Dorsolateral prefrontal cortex (tissue), 122 donors: ENCODE measurements at places on chromosomes 12 and 14. TPM values are rescaled to one million over a fixed set of nuclear protein-coding genes. Genes with fewer than 3 reads are reported as not detected.
A peak's percentile ranks its signal among the peaks of the same experiment; 100 is the strongest.

DNA sequence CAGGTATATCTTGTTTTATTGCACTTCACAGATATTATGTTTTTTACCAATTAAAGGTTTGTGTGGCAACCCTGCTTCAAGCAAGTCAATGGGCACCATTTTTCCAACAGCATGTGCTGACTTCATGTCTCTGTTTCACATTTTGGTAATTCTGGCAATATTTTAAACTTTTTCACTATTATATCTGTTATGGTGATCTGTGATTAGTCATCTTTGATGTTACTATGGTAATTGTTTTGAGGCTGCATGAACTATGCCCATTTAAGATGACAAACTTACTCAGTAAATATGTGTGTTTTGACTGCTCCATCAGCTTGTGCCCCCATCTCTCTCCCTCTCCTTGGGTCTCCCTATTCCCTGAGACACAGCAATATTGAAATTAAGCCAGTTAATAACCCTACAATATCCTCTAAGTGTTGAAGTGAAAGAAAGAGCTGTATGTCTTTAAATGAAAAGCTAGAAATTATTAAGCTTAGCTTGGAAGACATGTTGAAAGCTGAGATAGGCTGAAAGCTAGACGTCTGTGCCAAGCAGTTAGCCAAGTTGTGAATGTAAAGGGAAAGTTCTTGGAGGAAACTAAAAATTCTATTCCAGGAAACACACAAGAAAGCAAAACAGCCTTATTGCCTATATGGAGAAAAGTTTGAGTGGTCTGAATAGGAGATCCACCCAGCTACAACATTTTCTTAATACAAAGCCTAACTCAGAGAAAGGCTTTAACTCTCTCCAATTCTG, 365.1 kb downstream of the ATP23 start:
- DNase-seq = no peak

DNA sequence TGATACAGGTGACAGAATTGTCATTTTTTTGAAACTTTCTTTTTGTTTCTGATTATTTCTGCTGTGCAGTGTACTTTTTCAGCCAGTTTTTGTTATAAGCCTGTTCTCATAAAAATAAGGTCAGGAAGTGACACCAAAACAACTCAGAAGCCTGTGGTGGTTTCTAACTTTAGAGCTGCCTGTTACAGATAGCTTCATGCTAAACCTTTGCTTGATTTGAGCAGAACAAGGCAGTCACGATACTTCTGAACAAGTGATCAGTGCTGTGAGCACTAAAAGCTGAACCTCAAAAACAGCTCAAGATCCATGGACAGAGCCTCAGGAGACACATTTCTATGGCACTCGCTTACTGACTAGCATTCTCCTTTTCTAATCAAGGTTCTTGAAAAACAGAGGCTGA, 82.0 kb downstream of the PRKCH start:
- no peak for DNase-seq

DNA sequence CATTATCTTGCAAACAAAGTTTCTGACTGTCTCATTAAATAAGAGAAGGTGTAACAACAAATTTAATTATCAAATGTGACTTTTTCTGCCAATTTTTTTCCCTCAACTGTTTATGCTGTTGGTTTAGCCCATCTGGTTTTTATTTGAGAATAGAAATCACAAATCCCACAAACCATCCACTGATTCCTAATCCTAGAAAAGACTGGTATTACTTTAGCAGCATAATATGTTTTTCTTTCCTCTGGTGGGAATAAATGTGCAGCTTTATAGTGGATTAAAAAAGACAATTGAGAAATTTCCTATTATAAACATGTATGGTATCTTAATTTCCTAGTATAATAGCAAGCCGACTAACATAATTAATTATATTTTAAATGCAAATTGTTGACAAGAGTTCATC, 257.9 kb upstream of the FOXN3 start:
- DNase-seq = no peak

- DNase-seq = peak; percentile 51
Measured at GRCh38 chr12:51721282-51721940, 127.1 kb downstream of the FIGNL2 start.

The ZDHHC22 gene
- 56.5 TPM for total RNA-seq

DNA sequence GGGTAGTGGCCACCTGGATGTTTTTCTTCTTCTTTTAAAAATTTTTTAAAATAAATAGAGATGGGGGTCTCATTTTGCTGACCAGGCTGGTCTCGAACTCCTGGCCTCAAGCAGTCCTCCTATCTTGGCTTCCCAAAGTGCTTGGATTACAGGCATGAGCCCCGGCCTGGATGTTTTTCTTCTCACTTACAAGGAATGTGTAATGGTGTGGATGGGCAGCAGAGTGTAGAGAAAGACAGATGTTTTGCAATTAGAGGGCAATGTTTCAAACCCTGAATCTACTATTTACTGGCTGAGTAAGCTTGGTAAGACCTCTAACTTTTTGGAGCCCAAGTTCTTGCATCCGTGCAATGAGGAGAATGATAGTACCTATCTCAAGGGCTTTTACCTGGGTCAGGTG, 48.1 kb downstream of the ADCK1 start:
- no peak for DNase-seq

GRCh38 chr12:31527083-31527482, 63.9 kb downstream of the DENND5B start:
- DNase-seq = no peak

The SLC25A47 gene
- not detected for total RNA-seq

DNA sequence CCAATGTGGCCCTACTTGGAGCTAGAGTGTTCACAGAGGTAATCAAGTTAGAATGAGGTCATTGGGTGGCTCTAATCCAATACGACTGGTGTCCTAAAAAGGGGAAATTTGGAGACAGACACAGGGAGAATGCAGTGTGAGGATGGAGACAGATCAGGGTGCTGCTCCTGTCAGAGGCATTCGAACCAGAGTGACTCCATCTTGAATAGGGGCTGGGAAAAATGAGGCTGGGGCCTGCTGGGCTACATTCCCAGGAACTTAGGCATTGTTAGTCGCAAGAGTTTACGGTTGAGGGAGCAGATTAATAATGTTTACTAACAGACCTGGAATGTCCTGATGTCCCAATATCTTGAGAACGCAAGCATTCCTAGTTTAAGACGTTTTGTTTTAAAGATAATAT, 20.2 kb downstream of the TNFAIP2 start:
- no peak for DNase-seq

DNA sequence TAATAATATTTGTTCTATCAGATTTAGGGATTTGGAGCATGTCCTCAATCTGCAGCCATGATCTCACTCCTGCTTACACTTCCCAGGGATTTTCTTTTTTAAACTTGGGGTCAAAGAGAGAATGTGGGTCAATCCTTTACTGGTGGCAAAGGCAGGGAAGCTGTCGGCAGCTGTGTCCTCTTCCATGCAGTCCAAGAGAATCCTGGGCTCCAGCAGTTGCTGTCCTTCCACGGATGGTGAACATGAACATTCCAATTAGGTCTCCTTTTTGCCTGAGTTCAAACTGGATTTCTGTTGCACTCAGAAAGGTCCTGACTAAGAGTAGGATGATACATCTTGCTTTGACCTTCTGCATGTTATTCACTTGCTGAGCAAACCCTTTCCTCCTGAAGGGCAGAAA, 73.9 kb downstream of the ARL6IP4 start:
- DNase-seq = no peak

The EGLN3 gene
- total RNA-seq = 40.4 TPM

DNA sequence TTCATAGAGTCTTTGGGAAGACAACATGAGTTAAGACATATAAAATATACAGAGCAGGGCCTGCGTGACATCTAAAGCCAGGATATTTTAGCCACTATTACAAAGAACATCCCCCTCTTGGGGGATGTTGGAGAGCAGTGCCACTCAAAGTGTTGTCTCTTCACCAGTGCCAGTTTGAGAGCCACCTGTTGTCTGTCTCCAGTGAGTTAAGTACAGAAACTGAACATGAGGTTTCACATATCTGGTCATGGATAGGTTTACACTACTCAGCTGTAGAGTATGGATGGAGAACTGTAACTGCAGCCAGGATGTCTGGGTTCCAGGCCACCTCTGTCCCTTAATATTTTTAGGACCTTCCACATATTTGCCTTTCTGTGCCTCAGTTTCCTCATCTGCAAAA, 39.1 kb downstream of the RNFT2 start:
- DNase-seq = no peak

GRCh38 chr14:67650151-67650550, 24.3 kb downstream of the VTI1B start:
- no peak for DNase-seq

DNA sequence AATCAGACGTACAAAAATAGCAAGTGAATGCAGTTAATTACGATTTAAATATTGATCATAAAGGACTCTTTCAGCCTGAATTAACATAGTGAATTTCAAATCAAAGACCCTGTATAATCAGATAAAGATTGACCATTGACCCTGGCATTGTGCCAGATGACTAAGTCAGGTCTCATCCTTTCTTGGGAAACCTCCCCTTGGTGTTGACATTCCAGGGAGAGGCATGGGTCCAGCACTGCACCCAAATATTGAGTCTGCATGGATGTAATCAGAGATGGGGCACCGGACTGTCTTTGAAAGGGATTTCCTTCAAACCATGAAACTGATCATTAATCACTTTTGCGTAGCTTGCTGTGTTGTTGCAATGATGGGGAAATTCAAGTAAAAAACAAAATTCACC, 1138.2 kb downstream of the BCL11B start:
- no peak for DNase-seq

DNA sequence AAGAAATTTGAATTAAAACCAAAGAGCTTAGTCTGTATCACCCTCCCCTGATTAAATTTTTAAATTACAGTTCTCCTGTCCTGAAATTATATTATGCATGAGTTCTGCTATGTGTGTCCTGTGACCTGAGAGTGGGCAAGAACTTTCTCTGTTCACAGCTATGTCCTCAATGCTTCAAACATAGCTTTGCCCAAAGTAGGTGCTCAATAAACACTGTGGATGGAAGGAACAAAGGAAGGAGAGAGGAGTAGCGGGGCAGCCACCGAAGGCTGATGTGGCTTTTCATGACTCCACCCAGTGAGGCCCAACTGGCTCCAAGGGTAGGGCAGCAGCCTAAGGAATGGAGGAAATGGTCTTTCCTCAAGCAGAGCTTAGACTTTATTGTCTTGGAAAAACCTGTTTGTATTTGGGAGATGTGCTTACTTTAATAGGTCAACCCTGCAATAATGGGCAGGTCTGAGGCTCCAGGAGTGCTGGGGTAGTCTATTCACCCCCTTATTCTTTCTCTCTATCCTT, 7.6 kb upstream of the MARK3 start:
- no peak for DNase-seq

DNA sequence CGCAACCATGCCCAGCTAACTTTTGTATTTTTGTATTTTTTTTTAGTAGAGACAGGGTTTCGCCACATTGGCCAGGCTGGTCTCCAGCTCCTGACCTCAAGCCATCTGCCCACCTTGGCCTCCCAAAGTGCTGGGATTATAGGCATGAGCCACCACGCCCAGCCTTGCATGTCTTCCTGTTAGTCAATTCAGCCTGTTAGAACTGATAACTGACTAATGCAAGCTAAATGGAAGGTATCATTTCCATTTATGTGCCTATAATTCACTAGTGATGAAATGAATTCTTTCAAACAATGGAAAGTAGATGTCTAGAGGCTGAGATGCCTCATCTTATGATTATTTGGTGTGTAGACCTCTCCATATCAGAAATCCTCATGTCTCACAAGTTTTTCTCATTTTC, 37.3 kb upstream of the DIP2B start:
- no peak for DNase-seq

DNA sequence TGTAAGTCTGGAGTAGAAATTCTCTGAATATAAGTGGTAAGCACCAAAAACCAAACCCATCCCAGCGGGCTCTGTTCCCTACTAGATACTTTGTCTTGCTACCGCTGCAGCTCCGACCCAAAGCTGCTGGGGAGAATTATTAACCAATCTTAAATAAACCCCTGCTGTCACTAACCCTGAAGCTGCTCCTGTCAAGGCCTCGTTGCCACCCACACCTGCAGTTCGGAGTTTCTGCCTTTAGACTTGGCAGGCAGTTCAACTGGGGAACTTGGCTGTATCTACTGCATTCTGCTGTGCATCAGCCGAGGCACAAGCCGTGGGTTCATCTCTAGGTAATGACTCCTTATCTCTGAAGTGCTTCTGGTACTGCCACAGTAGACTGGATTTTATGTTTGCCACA, 55.5 kb downstream of the PPM1A start:
- DNase-seq = no peak

- no peak for DNase-seq
Measured at GRCh38 chr14:35829449-35829848, 3.3 kb downstream of the BRMS1L start.

- no peak for DNase-seq
Measured at GRCh38 chr12:124296295-124296915, 1.5 kb downstream of the RFLNA start.

DNA sequence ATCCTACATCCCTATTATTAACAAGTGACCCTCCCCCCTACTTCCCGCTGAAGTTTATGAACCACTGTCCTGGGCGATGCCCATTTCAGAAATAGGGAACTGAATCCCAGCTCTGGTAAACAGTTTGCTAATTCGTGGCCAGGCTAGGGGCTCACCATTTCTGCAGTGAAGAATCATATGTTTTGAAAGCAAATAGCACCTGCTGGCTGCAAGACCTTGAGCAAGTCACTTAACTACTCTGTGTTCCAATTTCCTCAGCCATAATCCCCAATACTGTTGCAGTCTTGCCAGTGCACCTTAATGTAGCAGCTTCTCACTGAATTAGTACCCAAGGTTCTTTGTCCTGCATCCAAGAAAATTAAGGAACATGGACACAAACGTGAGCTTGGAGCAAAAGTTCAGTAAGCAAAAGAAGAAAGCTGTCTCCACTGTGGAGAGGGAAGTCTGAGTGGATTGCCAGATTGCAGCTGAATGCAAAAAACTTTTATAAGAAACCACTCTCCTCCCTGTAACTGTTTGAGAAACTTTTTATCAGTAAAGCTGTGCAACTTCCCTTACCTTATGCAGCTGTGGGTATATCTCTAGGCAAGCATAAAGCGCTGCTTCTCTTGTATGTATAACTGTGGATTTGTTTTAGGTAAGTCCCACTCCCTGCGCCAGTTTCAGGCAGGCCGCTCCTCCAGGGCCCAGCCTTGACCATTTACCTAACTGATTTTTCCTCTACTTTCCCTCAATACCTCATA, 824 bp downstream of the OAS1 start:
- no peak for DNase-seq

- DNase-seq = no peak
Measured at GRCh38 chr14:32561520-32561919, 232.4 kb downstream of the AKAP6 start.

DNA sequence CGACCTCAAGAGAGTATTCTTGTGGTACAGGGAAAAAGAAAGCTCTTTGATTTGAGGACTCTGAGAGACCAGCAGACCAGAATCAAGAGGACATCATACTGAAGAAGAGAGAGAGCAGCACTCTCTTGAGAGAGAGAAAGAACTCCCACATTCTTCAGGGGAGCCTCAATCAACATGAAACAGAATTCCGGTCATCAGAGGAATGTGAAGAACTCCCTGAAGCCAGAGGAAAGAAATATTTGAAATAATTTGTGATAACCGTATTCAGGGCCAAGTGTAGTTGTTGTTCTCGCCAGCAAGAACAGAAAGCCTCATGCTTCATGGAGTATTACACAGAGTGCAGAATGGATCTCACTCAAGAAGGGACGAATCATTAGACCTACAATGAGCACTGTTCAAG, 363.8 kb upstream of the TMEM132C start:
- no peak for DNase-seq

The PPP1R36 gene
- total RNA-seq = 4.0 TPM
